ENCODE measurements at places on chromosomes 6 and 20. TPM values are rescaled to one million over a fixed set of nuclear protein-coding genes. Genes with fewer than 3 reads are reported as not detected.

- DNase-seq: no peak
- no peak overlapping the region for H3K27ac ChIP-seq
- H3K36me3 ChIP-seq: no peaks in the 10 kb centered on the region
- H3K4me1 ChIP-seq: no peaks in the 10 kb centered on the region
- no peaks in the 10 kb centered on the region for H3K27me3 ChIP-seq
- no peak overlapping the region for H3K4me3 ChIP-seq
These were observed 244.2 kb downstream of the RFPL4B start for GRCh38 chr6:112591329-112591728.

The SIRPB1 gene
- not detected for total RNA-seq

- no peaks in the 10 kb centered on the region for H3K4me1 ChIP-seq
- no peaks in the 10 kb centered on the region for H3K27me3 ChIP-seq
- no peak overlapping the region for H3K4me3 ChIP-seq
- no peak for DNase-seq
These were observed 34.0 kb downstream of the PNLDC1 start for GRCh38 chr6:159833997-159834603.

- H3K27ac ChIP-seq: no peak overlapping the region
- H3K4me3 ChIP-seq: no peak overlapping the region
- H3K36me3 ChIP-seq: no peaks in the 10 kb centered on the region
- DNase-seq: no peak
- H3K4me1 ChIP-seq: no peaks in the 10 kb centered on the region
These were observed 120.2 kb downstream of the QRSL1 start for GRCh38 chr6:106749609-106750008.

DNA sequence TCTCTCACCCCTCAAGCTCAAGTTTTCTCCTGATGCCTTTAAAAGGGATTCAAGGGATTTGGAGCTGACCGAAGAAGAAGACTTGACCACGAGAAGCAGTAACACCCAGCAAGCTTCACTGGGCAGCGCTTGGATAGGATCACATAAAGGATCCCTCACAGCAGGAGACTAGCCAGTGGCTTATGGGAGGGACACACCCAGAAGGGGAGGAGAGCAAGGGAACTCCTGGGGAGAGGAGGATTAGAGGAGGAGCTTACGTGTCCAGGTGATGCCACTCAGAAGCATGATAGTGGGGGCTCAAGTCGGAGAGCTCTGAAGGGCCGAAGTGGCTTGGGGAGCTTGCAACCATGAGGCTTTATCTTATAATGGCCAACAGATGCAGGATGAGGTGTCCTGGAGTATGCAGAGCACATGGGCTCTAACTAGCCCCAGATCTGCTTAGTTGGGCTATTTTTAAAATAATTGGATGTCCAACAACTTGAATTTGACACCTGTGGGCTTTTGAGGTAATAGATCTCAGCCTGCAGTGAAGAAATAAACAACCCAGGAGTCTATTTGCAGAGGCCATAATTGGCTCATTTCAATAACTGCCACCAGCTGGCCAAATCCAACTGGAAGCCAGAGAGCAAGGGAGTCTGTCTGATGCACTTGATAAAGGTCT, 137.9 kb upstream of the EXOC2 start:
- no peaks in the 10 kb centered on the region for H3K27me3 ChIP-seq
- no peak overlapping the region for H3K4me3 ChIP-seq
- H3K27ac ChIP-seq: no peak overlapping the region
- no peak for DNase-seq

DNA sequence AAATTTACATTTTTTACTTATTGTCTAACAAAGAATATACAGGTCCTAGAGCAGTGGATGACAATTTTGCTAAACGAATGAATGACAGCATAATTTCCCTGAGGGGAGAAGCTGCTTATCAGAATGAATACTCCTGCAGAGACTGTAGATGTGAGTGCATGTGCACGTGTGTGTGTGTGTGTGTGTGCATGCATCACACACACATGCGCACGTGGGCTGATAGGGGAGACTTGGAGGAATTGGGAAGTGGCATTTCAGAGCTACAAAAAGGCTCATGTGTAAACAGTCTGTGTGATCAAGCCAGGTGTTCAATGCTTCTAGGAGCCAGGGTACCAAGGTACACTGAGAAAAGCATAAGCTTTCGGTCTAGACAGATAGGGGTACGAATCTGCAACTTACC, 93.5 kb upstream of the SASH1 start:
- DNase-seq: no peak
- no peaks in the 10 kb centered on the region for H3K4me1 ChIP-seq
- no peak overlapping the region for H3K4me3 ChIP-seq
- H3K36me3 ChIP-seq: no peaks in the 10 kb centered on the region
- no peak overlapping the region for H3K27ac ChIP-seq

DNA sequence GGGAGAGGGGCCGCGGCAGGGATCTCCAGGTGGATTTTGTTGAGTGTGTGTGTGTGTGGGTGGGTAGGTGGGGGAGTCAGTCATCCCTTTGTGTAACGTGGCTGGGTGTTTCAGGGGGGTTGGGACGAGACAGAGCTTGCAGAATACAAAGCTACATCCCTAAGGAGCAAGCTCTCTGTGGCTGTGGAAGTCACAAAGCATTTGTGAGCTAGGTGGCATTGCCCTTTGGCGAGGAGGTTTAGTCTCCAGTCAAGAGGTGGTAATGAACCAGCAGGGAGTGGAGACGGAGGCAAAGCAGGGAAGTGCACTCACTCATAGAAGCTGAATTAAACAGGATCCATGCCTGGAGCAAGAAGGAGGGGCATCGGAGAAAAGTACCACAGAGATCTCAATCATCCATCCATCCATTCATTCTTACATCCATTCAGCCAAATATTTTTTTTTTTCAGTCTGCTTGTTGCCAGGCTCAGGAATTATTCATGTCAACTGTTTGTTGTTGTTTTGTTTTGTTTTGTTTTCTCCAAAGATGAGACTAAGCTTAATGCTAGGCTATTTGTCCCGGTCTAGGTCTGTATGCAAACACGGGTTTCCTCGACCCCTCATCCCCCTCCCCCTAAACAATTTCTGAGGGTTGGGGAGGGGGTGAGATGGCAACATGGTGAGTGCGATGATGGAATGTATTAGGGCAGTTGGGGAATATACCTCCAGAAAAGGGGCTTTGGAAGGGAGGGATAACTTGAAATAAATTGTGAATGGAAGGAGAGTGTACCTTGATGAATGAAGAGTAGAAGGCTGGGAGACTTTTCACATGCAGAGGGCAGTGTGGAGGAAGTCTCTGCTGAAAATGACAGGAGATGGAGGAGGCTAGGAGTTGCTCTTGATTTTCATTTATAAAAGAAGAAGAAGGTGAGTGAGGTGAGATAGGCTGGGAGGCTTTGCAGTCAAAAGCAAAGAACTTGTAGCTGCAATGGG, 1.0 kb downstream of the HCRTR2 start:
- DNase-seq: no peak
- peaks cover 4% of the 10 kb centered on the region for H3K27me3 ChIP-seq
- no peaks in the 10 kb centered on the region for H3K4me1 ChIP-seq
- H3K4me3 ChIP-seq: no peak overlapping the region
- no peak overlapping the region for H3K27ac ChIP-seq
- H3K36me3 ChIP-seq: no peaks in the 10 kb centered on the region

The EYA4 gene
- 8.4 TPM for total RNA-seq

DNA sequence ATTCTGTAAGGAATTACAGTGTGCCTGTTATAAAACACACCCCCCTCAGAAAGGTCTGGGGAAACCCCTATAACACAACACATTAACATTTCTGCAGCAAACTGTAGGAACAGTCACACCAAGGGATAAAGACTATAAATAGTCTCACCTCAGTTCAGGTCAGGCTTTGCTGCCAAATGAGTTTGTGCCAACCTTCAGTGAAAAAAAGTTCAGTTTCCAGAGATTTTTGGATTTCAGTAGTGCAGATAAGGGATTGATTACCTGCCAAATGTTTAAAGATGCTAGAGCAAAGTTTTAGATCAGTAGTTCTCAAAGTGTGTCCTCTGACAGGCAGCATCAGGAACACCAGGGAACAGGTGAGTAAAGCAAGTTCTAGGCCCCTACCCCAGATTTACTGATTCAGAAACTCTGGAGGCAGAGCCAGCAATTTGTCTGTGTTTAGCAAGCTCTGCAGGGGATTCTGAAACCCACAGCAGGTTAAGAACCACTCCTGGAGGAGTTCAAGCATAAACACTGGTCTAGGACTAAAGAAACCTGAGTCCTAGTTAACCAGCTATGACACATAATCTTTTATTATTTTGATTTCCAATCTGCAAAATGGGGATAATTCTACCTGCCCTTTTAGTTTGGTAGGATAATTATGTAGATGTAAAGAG, 111.0 kb downstream of the RCAN2 start:
- H3K36me3 ChIP-seq: no peaks in the 10 kb centered on the region
- DNase-seq: no peak
- H3K27ac ChIP-seq: no peak overlapping the region
- H3K4me1 ChIP-seq: peaks cover 5% of the 10 kb centered on the region

GRCh38 chr6:169237496-169238134, 16.0 kb downstream of the THBS2 start:
- DNase-seq: no peak
- no peak overlapping the region for H3K4me3 ChIP-seq
- no peak overlapping the region for H3K27ac ChIP-seq
- H3K27me3 ChIP-seq: no peaks in the 10 kb centered on the region
- no peaks in the 10 kb centered on the region for H3K4me1 ChIP-seq
- no peaks in the 10 kb centered on the region for H3K36me3 ChIP-seq

DNA sequence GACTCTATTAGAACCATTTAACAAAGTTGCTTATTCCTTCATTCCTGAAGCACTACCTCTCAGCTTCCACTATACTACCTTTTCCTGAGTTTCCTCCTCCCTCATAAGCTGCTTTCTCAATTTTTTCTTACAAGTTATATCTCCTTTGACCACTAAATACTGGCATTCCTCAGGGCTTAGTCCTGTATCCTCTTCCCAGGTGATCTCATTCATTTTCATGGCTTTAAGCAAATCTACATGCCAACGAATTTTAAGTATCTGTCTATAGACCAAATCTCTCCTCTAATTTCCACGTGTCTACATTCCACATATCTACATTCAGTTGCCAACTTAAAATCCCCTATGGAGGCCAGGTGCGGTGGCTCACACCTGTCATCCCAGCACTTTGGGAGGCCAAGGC, 134.7 kb downstream of the BTBD9 start:
- no peaks in the 10 kb centered on the region for H3K36me3 ChIP-seq
- H3K27ac ChIP-seq: no peak overlapping the region
- H3K27me3 ChIP-seq: no peaks in the 10 kb centered on the region

The CASS4 gene
- total RNA-seq: 9.1 TPM

DNA sequence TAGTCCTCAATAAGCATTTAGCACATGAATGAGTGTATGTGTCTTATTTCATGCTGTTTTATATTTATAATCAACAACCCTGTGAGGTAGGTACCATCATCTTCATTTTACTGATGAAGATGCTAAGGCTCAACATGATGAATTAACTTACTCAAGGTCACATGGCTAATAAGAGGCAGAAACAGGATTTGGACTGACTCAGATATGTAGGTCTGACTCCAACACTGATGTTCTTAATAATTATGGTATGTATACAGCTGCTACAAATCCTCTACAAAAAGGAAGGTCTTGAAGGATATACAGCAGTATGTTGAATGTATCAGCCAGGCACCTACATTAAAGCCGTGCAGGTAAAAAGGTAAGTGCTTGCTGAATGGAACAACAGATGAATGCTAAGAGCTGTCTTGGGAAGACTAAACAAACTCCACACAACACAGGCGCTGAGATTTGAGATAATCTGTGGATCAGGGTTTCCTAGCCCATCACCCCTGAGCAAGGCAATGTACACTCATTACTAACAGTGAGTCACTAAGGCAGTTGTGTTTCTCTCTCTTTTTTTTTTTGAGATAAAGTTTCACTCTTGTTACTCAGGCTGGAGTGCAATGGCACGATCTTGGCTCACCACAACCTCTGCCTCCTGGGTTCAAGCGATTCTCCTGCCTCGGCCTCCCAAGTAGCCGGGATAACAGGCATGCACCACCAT, 31.9 kb downstream of the TTI1 start:
- no peak overlapping the region for H3K4me3 ChIP-seq
- no peaks in the 10 kb centered on the region for H3K4me1 ChIP-seq
- H3K36me3 ChIP-seq: no peaks in the 10 kb centered on the region
- H3K27ac ChIP-seq: no peak overlapping the region
- no peaks in the 10 kb centered on the region for H3K27me3 ChIP-seq
- no peak for DNase-seq

All from uterus (tissue), 4 donors.